EH (cell line): ENCODE measurements at places on chromosomes 13 and 19.
A peak's percentile ranks its signal among the peaks of the same experiment; 100 is the strongest.

DNA sequence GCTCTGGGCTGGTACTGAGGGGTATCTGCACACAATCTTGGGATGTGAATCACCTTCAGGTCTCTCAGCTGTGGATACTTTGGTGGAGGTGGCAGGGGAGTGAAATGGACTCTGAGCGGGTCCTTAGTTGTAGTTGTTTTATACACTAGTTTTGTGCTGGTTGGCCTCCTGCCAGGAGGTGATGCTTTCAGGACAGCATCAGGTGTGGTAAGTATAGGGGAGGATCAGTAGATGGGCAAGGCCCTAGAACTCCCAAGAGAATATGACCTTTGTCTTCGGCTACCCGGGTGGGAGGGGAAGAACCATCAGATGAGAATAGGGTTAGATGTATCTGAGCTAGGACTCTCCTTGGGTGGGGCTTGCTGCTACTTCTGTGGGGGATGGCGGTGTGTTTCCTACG is 2284.3 kb upstream of the PCDH20 start:
- DNase-seq = no peak

DNA sequence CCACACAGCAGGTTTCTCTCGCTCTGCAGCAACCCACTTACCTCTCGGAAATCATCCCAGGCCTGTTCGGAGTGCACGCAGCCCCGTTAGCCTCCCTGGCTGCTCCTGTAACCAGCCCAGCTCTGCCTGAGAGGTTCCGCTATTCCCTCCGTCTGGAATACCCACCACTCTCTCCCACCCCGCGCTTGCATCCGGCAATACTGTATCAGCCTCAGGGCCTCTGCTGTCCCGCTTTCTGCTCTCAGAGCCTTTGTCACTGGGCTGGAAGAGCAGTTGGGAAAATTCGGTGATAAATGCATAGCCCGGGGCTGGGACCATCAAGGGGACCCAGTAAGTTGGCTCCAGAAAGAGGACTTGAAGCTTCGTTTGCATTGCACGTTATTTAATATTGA is 759 bp upstream of the TLE6 start:
- no peak for DNase-seq

DNA sequence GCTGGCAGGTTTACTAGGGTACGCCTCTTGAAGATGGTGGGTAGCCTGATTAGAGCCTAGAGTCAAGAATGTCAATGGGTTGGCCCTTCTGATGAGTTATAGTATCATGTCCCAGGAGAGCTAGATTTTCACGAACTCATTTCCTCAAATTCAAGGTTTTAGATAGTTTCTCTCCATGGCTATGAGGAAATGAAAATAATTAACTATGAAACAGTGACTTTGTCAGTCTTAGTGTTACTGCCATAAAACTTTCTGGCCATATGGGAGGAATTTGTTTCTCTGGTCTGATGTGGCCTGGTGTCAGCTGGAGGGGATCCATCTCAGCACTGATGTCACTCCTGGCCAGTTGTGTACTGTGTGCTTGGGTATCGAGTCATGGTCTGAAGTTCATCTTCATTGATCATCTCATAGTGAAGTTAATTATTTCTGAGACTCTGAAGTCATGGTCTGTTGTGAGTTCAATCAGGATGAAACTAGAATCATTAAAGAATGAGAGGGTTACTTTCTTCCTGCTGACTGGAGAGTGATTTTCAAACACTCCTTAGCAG is 49.4 kb upstream of the TNFSF11 start:
- DNase-seq = no peak

GRCh38 chr13:95970878-95971277 is 82.3 kb downstream of the UGGT2 start:
- DNase-seq = no peak

GRCh38 chr19:7288977-7289376 is 5.2 kb downstream of the INSR start:
- DNase-seq = no peak

- DNase-seq = no peak
These were observed 1564.2 kb upstream of the MIR17HG start for GRCh38 chr13:89783221-89783755.

DNA sequence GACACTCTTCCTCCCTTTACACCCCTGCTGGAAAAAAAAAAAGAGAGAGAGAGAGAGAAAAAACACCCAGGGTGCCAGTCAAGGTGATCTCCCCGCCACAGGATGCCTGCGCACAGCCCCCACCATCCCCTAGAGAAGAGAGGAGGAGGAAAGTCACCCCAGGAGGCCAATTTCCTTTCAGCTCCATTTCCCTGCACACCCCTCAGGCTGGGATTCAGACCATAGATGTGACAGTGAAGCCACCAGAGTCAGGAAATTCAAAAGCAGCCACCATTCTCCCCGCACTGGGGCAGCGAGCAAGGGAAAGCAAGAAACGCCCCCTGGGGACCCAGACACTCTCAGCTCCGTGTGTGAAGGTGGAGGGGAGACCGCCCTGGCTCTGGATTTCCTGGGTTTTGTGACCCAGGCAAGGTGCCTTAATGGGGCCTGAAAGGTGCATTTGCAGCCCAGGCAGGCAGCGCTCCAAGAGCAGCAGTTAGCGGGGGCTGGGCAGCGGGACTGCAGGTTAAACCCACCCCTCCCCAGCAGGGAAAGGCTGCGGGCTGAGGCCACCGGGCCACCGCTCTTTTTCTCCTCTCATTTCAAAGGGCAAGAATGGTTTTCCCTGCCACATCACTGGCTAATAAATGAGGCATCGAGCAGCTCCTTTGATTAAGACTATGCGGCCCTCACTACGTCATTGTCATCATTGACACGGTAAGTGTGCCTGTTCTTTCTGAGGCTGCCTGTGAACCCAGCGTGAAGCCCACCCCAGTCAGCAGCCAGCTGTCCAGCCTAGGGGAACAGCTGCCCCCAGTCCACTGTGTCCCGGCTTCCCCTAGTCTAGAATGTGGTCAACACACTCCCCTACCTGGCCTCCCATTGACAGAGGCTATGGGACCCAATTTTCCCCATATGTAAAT is 83.8 kb upstream of the TM9SF2 start:
- DNase-seq = no peak

GRCh38 chr19:51098365-51099046 is 9.7 kb downstream of the CTU1 start:
- no peak for DNase-seq

DNA sequence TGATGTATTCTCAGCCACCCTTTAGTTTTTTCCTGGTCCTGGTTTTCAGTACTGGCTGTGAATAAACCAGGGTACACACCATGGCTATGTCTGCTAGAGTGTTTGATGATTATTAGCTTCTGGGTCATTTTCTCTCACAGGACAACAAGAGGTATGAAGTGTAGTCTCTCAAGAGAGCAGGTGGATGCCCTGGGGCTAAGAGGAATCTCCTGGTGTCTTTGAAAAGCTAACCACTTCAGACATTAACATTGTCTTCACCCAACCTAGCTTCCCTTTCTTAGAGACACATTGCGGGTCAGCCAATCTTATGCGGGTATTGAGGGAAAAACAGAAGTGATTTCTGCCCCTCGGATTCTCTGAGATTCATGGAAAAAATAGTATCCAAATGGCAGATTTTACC is 1.6 kb downstream of the ZNF730 start:
- DNase-seq = no peak

DNA sequence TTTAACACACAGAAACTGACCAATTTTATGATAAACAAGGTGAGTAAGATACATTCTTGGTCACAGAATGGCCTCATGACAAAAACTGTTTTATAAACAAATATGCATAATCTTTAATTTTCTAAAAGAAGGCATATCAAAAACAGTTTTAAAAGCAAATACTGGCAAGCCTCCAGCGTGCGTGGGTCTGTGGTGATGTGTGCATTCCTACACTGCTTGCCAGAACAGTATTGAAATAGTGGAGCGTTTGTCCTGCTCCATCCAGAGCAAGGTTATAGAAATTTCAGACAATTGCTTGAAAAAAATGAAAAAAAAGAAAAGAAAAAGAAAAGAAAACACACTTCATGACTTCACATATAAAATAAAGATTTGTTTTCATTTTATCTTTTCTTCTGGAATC is 140.9 kb downstream of the MZT1 start:
- DNase-seq = no peak

GRCh38 chr13:98519976-98520375 is 56.9 kb downstream of the STK24 start:
- DNase-seq = no peak

- no peak for DNase-seq
These were observed 8.1 kb upstream of the IGFL3 start for GRCh38 chr19:46132508-46133100.

DNA sequence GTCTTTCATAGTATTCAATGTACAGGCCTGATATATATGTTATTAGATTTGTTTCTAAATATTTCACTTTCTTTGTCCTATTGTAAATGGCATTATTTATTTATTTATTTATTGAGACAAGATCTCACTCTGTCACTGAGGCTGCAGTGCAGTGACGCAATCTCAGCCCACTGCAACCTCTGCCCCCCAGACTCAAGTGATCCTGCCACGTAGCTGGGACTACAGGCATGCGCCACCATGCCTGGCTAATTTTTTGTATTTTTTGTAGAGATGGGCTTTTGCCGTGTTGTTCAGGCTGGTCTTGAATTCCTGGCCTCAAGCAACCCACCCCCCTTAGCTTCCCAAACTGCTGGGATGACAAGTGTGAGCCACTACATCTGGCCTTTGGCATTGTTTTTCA is 5.4 kb upstream of the GAS6 start:
- DNase-seq = no peak

GRCh38 chr19:16969135-16969534 is 57.5 kb downstream of the CPAMD8 start:
- no peak for DNase-seq

DNA sequence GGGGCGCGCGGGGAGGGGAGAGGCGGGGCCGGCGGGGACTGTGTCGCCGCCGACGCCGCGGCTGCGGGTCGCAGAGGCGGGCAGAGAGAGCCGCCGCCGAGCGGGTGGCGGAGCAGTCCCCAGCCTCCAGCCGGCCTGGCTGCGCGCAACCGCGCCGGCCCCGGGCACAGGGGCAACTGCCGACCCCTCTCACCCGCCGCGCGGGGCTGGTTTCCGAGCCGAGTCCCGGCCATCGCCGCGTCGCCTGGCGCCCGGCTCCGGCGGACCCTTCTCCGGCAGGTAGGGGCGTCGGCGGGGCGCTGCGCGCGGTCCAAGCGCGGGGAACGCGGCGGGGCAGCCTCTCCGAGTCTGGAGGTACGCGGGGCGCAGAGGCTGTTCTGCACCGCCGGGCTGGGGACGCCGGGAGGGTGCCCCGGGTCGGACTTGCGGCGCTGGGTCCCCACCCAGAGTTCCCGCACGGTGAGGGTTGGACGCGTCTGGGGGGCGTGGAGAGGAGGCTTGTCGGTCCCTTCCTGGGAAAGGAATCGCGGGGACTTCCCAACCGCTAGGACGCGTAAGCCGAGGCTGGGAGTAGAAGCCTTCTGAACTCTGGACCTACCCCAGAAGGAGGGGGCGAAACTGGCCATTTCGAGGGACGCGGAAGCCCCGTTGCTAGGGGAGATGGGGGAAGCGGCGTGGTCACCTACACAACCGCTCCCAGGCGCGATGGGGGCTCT is 133.6 kb upstream of the MYO16 start:
- DNase-seq = no peak

GRCh38 chr13:94784066-94784465 is 71.7 kb upstream of the SOX21 start:
- peak; percentile 9 for DNase-seq

DNA sequence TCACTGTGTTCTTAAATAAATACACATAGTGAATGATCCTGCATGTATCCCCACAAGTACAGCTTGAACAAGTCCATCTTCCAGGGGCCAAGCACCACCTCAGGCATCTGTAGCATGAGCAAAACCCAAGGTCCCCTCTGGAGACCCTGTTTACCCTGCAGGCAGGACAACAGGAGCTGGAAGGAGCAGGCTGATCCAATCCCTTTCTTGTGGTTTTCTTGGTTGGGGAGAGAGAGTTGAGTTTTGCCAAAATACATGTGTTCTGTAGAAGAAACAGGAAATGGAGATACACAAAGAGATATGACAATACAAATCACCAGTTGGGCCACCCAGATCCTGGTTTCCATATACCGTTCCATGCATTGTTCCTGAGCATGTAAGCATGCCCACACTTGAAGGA is 92.8 kb downstream of the SHISA2 start:
- no peak for DNase-seq

GRCh38 chr13:41017817-41018601 is 1.1 kb downstream of the ELF1 start:
- no peak for DNase-seq

DNA sequence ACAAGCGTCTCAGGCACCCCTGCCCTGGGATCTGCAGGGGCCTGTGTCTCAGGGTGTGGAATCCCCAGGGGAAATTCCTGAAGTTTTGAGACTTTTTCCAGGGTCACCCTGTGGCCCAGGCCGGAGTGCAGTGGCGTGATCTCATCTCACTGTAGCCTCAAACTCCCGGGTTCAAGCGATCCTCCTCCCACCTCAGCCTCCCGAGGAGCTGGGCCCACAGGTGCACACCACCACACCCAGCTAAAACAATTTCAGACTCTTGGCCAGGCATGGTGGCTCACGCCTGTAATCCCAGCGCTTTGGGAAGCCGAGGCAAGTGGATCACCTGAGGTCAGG is 4.0 kb downstream of the CAPN12 start:
- DNase-seq = no peak

DNA sequence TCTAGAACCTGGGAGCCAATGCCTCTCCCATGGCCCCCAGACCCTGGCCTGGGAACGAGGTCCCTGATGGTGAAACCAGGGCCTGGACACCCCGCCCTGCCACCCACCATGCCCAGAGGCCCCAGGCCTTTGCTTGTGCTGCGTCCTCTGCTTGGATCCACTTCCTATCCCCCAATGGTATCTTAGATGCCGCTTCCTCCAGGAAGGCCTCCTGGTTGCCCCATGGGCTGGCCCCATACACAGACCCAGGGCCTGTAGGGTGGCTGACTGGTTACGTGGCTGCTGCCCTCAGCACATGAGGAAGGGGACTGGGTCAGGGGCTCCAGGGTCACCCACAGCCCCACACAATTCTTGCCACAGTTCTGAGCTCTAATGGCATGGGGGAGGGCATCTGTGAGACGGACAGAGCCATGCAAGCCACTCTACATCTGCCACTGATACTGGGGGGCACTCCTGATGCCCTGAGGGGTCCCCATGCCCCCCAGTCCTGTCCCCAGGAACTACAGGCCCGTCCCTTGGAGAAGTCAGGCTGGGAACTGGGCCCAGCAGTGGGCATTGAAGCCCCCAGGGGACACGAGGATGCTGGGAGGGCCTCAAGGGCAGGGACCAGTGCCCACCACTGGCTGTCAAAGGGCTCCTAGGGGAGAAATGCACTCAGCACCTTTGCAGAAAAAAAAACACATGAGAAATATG is 5.0 kb downstream of the RPL36 start:
- no peak for DNase-seq

GRCh38 chr19:40525234-40526051 is 51.2 kb upstream of the SHKBP1 start:
- DNase-seq = no peak

GRCh38 chr19:14507704-14508542 is 10.3 kb downstream of the DNAJB1 start:
- DNase-seq = peak; percentile 92

DNA sequence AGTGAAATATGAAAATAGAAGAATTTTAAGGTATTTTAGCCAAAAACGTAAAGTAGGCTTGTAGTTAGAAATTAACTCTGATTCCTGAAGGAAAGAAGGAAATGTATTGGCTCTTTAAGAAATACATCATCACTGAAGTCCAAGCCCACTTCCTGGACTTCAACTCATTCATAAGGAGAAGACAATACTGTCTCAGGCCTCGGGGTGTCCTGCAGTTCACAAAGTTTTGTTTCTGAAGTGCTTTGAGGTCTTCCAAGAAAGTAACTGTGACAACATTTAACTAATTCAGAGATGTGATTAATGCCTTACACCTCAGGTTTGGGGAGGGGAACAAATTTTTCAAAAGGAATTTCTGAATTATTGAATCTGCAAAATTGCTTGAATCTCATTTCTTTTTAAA is 65.8 kb upstream of the STARD13 start:
- peak; percentile 62 for DNase-seq
